ENCODE measurements at places on chromosomes 13 and 19.
A peak's percentile ranks its signal among the peaks of the same experiment; 100 is the strongest.

DNA sequence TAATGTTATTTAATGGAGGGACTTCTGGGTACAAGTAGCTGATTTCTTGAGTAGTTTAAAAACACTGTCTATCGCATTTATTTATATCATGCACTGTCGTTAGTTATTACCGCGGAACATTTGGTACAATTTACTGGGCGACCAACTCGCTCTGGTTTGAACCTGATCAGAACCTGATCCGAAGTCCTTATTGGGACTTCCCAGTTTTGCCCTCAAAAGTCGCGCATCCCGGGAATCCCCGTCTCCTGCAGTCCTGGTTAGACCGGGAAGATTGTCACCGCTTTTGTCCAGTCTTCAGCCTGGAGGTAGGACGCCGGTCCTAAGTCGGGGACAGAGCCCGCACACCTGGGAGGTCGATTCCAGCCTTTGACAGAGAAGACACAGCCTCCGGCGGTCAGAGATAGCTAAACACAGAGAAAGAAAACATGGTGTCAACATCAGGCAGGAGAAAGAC lies 694 bp downstream of the CLN5 start:
- no peaks in the 10 kb centered on the region for H3K4me1 ChIP-seq
- H3K36me3 ChIP-seq: peaks cover 2% of the 10 kb centered on the region
- H3K27me3 ChIP-seq: no peaks in the 10 kb centered on the region
- H3K27ac ChIP-seq: peak overlapping the region; percentile 99
- no peak for DNase-seq
- H3K4me3 ChIP-seq: peak overlapping the region; percentile 91

GRCh38 chr19:16197188-16197621 lies 506 bp upstream of the AP1M1 start:
- peak overlapping the region; percentile 97 for H3K4me3 ChIP-seq
- DNase-seq: peak; percentile 53
- H3K27ac ChIP-seq: peak overlapping the region; percentile 88
- peaks cover 13% of the 10 kb centered on the region for H3K36me3 ChIP-seq
- no peaks in the 10 kb centered on the region for H3K27me3 ChIP-seq
- peaks cover 25% of the 10 kb centered on the region for H3K4me1 ChIP-seq

DNA sequence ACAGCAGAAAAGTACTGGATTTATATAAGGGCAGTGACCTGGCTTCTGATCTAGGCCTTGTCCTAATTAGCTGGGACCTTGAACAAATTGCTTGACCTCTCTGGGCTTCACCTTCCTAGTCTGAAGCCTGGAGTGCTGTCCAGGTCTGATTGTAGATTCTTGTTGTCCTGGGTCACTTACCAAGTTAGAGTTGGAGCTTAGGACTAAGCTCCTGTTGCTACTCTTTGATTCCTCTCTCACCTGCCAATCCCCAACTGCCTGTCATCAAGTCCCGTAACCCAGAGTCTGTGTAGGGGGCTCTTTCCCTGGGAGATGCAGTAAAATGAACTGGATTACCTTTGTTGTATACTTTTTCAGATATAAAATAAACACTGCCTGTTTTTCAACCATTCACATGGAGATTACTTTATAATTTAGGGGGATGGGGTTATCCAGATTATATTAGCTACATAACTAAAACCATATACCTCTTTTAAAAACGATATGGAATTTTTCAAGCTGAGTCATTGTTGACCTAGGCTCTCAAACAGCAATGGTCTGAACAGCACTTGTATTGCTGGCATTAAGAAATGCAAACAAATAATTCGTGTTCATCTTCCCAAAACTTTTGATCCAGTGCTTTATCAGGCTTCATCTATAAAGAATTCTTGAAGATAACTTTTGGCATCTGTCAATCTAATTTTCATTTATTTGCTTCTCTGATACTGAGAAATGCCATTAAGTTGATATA lies 5.8 kb downstream of the ARHGAP35 start:
- no peaks in the 10 kb centered on the region for H3K27me3 ChIP-seq
- H3K4me1 ChIP-seq: peaks cover 78% of the 10 kb centered on the region
- DNase-seq: no peak
- H3K4me3 ChIP-seq: no peak overlapping the region
- H3K36me3 ChIP-seq: no peaks in the 10 kb centered on the region

GRCh38 chr13:106522112-106522705 lies 13.3 kb downstream of the EFNB2 start:
- H3K27me3 ChIP-seq: no peaks in the 10 kb centered on the region
- DNase-seq: no peak
- H3K4me3 ChIP-seq: no peak overlapping the region
- no peaks in the 10 kb centered on the region for H3K36me3 ChIP-seq
- H3K4me1 ChIP-seq: no peaks in the 10 kb centered on the region
- no peak overlapping the region for H3K27ac ChIP-seq

DNA sequence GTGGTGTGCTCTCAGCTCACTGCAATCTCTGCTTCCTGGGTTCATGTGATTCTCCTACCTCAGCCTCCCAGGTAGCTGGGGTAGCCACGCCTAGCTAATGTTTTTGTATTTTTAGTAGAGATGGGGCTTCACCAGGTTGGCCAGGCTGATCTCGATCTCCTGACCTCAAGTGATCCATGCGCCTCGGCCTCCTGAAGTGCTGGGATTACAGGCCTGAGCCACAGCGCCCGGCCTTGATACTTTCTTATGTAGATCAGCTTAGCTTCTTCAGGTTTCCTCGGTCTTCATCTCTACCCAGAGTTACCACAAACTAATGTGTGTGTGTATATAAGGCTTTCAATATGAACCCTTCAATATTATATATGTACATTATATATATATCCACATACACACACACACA lies 9.9 kb upstream of the CCDC61 start:
- no peak overlapping the region for H3K27ac ChIP-seq
- DNase-seq: no peak
- no peaks in the 10 kb centered on the region for H3K4me1 ChIP-seq
- H3K27me3 ChIP-seq: peaks cover 30% of the 10 kb centered on the region
- no peak overlapping the region for H3K4me3 ChIP-seq
- H3K36me3 ChIP-seq: no peaks in the 10 kb centered on the region

DNA sequence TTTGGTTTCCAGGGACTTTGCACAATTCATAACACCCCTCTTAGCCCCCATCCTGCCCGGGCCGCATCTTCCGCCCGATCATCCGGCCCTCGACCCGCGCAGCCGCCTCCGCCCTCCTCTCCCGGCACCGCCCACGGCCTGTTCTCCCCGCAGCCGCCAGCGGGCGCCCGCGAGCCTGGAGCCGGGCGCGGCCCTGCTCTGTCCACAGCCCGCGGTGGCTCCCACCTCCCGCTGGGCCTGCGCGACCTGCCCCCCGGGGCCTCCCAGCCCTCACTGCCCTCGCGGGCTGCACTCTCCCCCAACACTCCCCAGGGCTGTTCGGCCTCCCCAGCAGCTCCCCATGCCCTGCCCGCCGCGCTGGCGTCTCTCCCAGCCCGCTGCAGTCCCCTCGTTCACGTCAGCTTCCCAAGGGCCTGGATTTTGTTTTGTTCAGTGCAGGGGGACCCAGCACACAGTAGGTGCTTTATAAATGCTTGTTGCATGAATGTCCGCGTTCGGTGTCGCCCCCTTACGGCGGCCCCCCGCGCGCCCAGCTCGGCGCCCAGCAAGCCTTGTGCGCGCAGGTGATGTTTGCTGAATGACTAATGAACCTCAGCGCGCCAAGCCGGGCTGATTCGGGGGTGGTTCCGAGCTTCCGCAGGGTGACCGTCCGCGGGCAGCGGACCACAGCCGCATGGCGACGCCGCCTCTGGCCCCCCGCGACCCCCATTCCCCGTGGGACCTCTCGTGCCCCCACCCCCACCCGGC lies 4.6 kb upstream of the APC2 start:
- H3K4me3 ChIP-seq: peak overlapping the region; percentile 23
- H3K4me1 ChIP-seq: peaks cover 36% of the 10 kb centered on the region
- H3K36me3 ChIP-seq: peaks cover 26% of the 10 kb centered on the region
- peaks cover 19% of the 10 kb centered on the region for H3K27me3 ChIP-seq
- H3K27ac ChIP-seq: no peak overlapping the region

GRCh38 chr19:9431475-9431874 lies 3.9 kb downstream of the ZNF266 start:
- H3K4me3 ChIP-seq: no peak overlapping the region
- no peak overlapping the region for H3K27ac ChIP-seq
- no peaks in the 10 kb centered on the region for H3K4me1 ChIP-seq
- H3K27me3 ChIP-seq: no peaks in the 10 kb centered on the region

- no peak for DNase-seq
- H3K27ac ChIP-seq: no peak overlapping the region
- no peaks in the 10 kb centered on the region for H3K4me1 ChIP-seq
- no peaks in the 10 kb centered on the region for H3K27me3 ChIP-seq
- no peak overlapping the region for H3K4me3 ChIP-seq
- H3K36me3 ChIP-seq: no peaks in the 10 kb centered on the region
Observed at GRCh38 chr13:35478271-35479037, 2.0 kb upstream of the MAB21L1 start.

DNA sequence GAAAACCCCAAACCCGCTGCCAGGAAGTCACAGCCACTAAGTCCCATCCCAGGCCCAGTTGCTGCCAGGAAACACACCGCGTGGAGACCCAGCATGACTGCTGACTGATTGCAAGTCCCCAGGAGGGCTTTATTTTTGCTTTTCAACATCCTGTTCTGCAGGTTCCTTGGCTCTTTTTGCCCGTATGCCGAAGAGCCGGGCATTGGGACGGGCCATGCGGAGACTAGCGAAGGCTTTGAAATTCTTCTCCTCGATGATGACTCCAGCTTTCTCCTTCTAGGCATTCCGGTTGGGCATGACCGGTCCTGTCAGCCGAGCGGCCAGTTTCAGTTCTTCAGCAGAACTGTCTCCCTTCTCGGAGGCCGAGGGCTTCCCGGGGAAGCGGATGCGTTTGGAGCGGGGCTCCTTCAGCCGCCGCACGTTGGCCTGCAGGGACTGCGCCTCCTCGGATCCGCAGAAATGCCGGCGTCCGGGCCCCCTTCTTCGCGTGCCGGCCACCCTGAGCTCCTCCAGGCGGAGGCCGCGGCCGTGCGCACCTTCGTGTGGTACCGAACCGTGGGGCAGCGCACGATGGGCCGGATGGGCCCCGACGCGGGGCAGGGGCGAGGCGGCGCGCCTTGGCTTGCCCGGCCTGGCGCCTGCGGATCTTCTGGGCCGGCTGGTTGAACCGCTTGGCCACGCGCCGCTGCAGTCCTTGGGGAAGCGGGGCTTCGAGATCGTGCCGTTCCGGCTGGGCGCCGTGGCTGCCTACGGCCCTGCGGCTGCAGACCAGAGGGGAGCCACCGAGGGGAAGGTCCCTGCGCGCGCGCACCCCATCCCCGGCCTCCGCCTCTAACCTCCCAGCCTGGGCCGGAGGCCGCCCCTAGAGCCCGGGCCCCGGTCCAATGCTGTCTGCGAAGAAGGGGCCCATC lies 15.2 kb downstream of the ZSCAN5C start:
- peak overlapping the region; percentile 34 for H3K4me3 ChIP-seq
- peaks cover 10% of the 10 kb centered on the region for H3K4me1 ChIP-seq
- no peaks in the 10 kb centered on the region for H3K36me3 ChIP-seq
- DNase-seq: peak; percentile 23
- no peaks in the 10 kb centered on the region for H3K27me3 ChIP-seq

DNA sequence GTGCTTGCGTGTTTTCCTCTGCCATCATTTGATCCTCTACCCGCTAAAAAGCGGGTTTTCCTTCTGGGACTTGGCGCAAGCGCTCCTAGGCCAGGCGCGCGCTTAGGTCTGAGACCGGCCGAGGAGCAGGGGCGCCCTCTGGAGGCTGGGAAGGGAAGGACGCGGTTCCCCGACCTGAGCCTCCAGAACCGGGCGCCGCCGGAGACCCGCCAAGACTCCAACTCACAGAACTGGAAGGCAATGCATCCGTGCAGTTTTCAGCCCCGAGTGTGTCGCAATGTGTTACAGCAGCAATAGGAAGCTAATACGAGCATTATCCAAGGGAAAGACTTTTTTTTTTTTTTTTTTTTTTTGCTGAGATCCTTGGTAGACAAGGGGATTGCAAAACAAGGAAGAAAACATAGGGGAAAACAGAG lies 190.9 kb downstream of the COL4A1 start:
- no peaks in the 10 kb centered on the region for H3K4me1 ChIP-seq
- H3K27ac ChIP-seq: no peak overlapping the region
- H3K36me3 ChIP-seq: no peaks in the 10 kb centered on the region
- no peak overlapping the region for H3K4me3 ChIP-seq
- no peak for DNase-seq

DNA sequence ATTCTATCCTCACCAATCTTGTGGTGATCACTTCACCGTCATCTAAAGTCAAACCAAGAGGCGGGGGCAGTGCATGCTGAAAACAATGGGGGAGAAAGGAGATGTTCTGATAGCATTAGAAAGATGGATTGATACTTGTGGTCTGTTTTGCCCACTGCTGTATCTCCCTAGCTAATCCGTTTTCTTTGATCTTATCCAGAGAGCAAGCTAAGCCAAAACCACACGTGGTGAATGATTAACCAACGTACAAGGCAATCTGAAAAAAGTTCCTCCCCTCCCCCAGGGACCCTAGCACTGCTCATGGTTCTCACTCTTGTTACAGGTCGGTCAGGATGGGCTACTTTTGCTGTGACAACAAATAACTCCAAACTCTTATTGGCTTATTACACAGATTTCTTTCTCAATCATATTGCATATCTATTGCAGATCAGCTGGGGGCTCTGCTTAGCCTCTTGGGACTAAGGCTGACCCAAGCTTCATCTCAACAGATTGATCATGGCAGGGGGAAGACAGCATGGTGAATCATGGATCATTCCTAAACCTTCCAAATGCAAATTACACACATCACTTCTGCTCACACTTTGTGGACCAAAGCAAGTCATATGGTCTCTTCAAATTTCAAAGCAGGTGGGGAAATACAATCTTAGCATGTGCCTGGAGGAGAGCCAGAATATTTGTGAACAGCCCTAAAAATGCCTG lies 11.9 kb upstream of the C13orf42 start:
- H3K4me3 ChIP-seq: no peak overlapping the region
- H3K27ac ChIP-seq: no peak overlapping the region
- no peaks in the 10 kb centered on the region for H3K27me3 ChIP-seq
- DNase-seq: no peak
- H3K36me3 ChIP-seq: no peaks in the 10 kb centered on the region

- no peak overlapping the region for H3K4me3 ChIP-seq
- H3K36me3 ChIP-seq: no peaks in the 10 kb centered on the region
- no peaks in the 10 kb centered on the region for H3K4me1 ChIP-seq
- no peaks in the 10 kb centered on the region for H3K27me3 ChIP-seq
Observed at GRCh38 chr13:30766231-30766630, 30.9 kb downstream of the ALOX5AP start.

- DNase-seq: no peak
- no peaks in the 10 kb centered on the region for H3K4me1 ChIP-seq
- H3K27ac ChIP-seq: no peak overlapping the region
- H3K27me3 ChIP-seq: no peaks in the 10 kb centered on the region
- no peak overlapping the region for H3K4me3 ChIP-seq
Observed at GRCh38 chr13:44078806-44079376, 199.2 kb downstream of the LACC1 start.

GRCh38 chr19:29404951-29405727 lies 120.7 kb upstream of the VSTM2B start:
- H3K27me3 ChIP-seq: no peaks in the 10 kb centered on the region
- H3K36me3 ChIP-seq: no peaks in the 10 kb centered on the region
- no peaks in the 10 kb centered on the region for H3K4me1 ChIP-seq
- DNase-seq: no peak
- no peak overlapping the region for H3K27ac ChIP-seq

All from tibial artery (tissue), 4 donors.